ENCODE measurements at places on chromosomes 1 and 21. TPM values are rescaled to one million over a fixed set of nuclear protein-coding genes. Genes with fewer than 3 reads are reported as not detected.

The FCER1A gene
- total RNA-seq = not detected

The LORICRIN gene
- total RNA-seq = not detected

DNA sequence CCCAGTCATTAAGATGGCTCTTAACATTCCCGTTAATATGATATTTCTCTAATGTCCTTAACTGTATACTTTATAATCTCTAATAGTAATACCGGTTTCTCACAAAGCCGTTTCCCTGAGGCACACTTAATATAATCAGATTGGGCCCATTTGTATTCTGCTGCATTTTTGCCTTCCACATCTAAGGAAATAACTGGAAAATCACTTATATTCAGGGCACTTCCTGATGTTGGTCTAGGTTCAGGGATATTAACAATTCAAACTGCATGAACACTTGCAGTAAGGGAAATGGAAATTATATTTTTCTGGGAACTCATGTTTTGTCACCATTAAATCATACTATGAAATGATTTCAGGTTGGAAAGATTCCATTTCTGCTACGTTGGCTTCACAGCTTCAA is 119.8 kb downstream of the TPR start:
- H3K4me3 ChIP-seq = no peak overlapping the region
- DNase-seq = no peak
- peaks cover 6% of the 10 kb centered on the region for H3K27me3 ChIP-seq
- no peak overlapping the region for H3K27ac ChIP-seq
- H3K36me3 ChIP-seq = no peaks in the 10 kb centered on the region

- no peak overlapping the region for H3K27ac ChIP-seq
- no peaks in the 10 kb centered on the region for H3K36me3 ChIP-seq
- DNase-seq = no peak
- no peak overlapping the region for H3K4me3 ChIP-seq
- no peaks in the 10 kb centered on the region for H3K27me3 ChIP-seq
These were observed 41.0 kb upstream of the CD5L start for GRCh38 chr1:157882580-157882979.

GRCh38 chr21:16372586-16372985 is 642.8 kb downstream of the USP25 start:
- H3K27ac ChIP-seq = no peak overlapping the region
- no peak for DNase-seq
- no peak overlapping the region for H3K4me3 ChIP-seq
- H3K4me1 ChIP-seq = no peaks in the 10 kb centered on the region
- H3K36me3 ChIP-seq = no peaks in the 10 kb centered on the region

GRCh38 chr1:2466958-2467554 is 9.0 kb upstream of the PLCH2 start:
- no peaks in the 10 kb centered on the region for H3K27me3 ChIP-seq
- H3K36me3 ChIP-seq = no peaks in the 10 kb centered on the region
- peak; percentile 26 for DNase-seq

DNA sequence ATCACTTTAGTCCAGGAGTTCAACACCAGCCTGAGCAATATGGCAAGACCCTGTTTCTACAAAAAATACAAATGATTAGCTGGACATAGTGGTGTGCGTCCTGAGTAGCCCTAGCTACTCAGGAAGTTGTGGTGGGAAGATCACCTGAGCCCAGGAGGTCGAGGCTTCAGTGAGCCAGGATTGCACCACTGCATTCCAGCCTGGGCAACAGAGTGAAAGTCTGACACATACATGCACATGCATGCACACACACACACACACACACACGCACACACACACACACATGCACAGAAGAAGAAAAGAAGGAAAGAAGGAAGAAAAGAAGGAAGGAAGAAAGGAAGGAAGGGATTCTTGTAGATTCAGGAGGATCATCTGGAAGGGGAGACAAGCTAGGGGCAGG is 104.4 kb upstream of the USP25 start:
- no peak overlapping the region for H3K27ac ChIP-seq
- no peaks in the 10 kb centered on the region for H3K36me3 ChIP-seq
- H3K27me3 ChIP-seq = no peaks in the 10 kb centered on the region
- no peak overlapping the region for H3K4me3 ChIP-seq
- H3K4me1 ChIP-seq = no peaks in the 10 kb centered on the region
- DNase-seq = no peak
